ENCODE measurements at places on chromosomes 2 and 18.

DNA sequence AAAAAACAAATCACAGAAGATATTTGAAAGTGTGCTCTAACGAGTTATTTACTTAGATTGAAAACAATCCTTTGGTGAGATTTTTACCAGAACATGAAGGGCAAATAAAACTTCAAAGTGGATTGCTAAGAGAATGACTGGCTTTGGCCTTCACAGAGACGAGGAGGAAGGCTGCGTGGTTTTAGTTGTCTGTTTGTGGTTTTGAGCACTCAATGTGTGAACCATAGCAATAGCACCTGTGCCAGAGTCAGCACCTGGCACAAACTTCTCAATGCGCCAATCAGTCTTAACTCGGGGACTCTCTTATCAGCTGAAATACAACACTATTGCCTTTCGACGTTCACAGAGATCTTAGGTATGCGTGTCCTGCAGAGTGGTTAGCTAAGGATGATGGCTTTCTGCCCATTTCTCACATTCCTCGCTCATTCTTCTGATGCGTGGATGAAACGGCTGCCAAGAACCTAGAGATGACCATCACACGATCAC lies 70.0 kb downstream of the MBP start:
- no peak for DNase-seq

DNA sequence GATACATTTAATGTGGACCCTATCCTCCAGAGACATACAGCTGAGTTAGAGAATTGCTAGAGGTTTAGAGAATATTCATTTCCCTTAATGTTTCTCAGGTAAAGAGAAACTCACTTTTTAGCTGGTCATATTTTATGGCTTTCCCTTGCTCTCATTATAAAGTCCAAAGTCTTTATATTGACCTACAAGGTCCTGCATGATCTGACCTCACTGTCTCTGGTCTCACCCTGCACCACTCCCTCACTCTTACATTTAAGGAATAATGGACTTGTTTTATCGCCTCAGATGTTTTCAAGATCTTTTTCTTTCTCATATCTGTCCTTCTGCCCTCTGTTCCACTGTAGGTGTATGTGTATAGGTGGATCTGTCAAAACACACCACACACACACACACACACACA lies 597.3 kb downstream of the PLCL1 start:
- no peak for DNase-seq

GRCh38 chr2:160039166-160039903 lies 23.1 kb downstream of the PLA2R1 start:
- no peak for DNase-seq

- no peak for DNase-seq
Observed at GRCh38 chr18:75238100-75238499, 27.5 kb downstream of the TSHZ1 start.

- peak; percentile 44 for DNase-seq
Observed at GRCh38 chr2:136116151-136116812, 1.7 kb downstream of the CXCR4 start.

- no peak for DNase-seq
Observed at GRCh38 chr2:133952420-133952819, 301.5 kb upstream of the MGAT5 start.

GRCh38 chr2:238851761-238852160 lies 3.9 kb downstream of the TWIST2 start:
- DNase-seq = no peak

- no peak for DNase-seq
Observed at GRCh38 chr18:1968801-1969498, 602.4 kb downstream of the METTL4 start.

- no peak for DNase-seq
Observed at GRCh38 chr2:203915256-203915655, 21.3 kb upstream of the ICOS start.

DNA sequence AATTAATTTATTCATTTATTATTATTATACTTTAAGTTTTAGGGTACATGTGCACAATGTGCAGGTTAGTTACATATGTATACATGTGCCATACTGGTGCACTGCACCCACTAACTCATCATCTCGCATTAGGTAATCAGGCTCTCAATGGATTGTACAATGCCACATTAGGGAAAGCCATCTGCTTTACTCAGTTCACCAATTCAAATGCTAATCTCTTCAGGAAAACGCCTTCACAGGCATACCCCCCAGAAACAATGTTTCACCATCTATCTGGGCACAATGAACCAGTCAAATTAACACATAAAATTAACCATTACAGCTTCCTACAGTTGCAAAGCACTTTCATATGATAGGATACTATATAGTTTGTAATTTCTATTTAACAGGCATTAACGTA lies 84.8 kb upstream of the DNAJC10 start:
- no peak for DNase-seq

- no peak for DNase-seq
Observed at GRCh38 chr18:67310826-67311225, 205.7 kb downstream of the DSEL start.

- DNase-seq = no peak
Observed at GRCh38 chr2:58410549-58410948, 169.4 kb upstream of the FANCL start.

- DNase-seq = no peak
Observed at GRCh38 chr18:518081-518480, 17.6 kb upstream of the COLEC12 start.

DNA sequence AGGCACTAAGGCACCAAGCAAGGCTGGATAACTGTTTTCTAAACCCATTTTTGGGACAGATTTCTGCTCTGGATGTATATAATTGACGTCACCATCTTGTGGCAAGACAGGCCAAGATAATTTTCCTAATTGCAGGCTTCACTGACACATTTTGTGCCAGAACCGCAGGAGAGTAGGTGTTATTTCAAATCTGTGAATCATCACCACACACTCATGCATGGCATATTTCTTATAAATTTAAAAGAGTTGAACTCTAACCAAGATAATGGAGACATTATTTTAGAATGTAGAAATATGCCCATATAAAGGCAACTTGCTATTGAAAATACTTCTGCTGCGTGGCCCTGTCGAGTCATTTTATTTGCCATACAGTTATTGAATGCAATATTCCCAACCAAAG lies 68.3 kb upstream of the ACYP2 start:
- no peak for DNase-seq

DNA sequence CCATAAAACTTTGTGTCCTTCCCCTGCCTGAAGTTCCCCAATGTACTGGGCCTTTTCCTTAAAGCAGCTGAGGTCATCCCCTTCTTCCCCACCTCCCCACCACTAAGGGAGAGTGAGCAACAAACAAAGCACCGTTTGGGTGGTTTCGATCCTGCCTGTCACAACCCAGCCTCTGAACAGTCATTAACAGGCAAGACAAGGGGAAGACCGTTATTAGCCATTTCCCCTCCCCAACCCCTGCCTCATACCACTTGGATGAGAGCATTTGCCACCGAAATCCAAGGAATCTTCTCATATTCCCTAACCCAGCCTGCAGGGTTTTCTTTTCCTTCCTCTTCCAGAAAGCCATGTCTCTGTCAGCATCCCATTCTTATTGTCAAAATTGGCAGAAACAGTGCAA lies 65.6 kb downstream of the STRADB start:
- no peak for DNase-seq

GRCh38 chr2:26598996-26599373 lies 42.2 kb downstream of the CIB4 start:
- no peak for DNase-seq

DNA sequence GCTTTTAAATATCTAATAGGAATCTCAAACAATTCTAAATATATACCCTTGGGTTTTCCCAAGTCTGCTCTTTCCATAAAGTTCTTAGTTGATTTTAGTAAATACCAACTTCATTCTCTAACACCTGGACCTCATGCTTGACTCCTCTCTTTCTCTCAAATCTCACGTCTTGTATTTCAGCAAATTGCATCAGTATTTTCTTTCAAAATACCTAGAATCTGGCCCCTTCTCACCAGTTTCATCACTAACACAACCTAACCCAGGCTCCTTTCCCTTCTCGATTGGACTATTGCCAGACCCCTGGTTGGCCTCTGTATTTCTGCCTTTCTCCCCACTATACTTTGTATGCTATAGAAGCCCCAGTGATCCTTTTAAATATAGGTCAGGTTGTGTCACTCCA lies 23.0 kb upstream of the FAM171B start:
- no peak for DNase-seq

DNA sequence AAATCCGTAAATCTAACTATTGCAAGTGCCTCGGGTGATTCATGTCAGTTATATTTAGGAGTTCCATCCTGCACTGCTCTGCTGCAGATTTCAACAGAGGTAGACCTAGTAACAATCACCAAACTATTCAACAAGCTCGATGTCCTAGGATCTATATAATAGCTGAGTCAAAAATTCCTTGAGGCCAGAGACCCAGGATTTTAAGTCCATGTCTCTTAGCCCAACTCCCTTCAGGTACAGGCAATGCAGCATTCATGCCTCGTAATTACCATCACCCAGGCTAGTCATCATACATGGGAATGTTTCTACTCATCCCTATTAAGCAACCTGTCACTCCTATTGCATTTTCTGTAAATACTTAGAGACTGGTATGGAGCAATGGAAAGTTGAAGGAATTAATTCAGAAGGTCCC lies 729 bp downstream of the TM4SF20 start:
- no peak for DNase-seq

- DNase-seq = no peak
Observed at GRCh38 chr2:68926796-68927195, 25.9 kb downstream of the GKN2 start.

DNA sequence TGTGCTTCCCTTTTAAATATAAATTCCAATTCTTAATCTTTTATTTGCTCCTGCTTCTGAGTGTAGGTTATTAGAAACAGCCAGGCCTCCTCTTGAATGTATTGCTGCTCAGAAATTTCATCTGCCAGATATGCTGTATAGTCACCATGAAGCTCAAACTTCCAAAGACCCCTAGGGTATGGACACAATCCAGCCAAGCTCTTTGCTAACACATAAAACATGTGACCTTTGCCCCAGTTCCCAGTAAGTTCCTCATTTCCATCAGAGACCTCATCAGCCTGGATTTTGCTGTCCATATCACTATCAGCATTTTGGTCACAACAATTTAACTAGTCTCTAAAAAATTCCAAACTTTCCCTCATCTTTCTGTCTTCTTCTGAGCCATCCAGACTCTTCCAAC lies 75.2 kb downstream of the MAP2 start:
- no peak for DNase-seq

- no peak for DNase-seq
Observed at GRCh38 chr2:8653485-8653884, 28.4 kb upstream of the ID2 start.

DNA sequence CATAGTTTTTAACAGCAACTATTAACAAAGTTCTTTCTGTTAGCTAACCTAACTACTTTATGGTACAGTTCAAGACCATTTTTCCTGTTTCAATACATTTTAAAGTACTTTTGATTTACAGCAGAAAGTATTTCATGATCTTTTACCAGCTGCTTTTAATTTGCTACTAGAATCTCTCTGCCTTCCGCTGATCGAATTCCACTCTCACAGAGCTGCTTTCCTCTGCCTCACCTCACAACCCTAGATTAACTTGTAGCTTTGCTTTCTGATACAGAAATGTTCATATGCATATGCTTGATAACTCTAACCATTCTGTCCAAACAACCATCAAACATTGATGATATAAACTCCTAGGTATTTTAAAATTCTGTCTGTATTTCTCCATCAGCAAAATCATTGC lies 463.2 kb upstream of the ZEB2 start:
- DNase-seq = no peak

GRCh38 chr2:69693775-69694450 lies 48.0 kb upstream of the ANXA4 start:
- no peak for DNase-seq

DNA sequence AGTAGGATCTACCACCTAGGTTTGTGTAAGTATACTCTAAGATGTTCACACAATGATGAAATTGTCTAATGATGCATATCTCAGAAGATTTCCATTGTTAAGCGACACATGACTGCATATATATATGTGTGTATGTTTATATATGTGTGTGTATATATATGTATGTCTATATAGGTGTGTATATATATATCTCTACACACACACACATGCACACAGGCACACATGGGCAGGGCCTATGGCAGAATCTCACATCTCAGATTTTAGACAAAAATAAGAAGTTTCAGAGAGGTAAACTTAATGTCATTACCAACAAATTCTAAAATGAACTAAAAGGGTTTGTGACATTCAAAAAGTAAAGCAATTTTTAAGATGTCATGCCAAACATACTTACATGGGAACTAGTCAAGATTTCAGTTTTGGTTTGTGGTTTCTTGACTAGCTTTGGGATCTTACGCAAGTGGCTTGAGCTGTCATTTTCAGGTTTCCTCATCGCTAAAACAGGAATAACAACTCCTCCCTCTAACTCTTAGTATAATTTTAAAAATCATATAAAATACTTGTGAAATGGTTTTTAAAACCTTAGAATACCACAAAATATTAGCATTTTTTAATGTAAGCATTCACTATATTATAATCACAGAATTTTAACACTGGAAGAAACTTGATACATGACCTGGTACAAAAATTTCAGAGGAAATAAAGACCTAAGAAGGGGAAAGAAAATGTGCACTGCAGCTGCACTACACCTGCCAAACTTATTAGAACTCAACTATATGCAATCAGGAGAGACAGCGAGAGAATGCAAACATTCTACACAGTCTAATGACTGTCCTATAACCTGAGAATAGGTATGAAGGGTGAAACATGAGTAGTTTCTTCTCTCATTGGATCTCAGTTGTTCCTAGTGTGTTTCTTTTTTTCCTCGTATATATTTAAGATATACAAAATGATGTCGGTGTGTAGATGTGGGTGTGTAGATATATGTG lies 75.7 kb downstream of the TTC21B start:
- no peak for DNase-seq

DNA sequence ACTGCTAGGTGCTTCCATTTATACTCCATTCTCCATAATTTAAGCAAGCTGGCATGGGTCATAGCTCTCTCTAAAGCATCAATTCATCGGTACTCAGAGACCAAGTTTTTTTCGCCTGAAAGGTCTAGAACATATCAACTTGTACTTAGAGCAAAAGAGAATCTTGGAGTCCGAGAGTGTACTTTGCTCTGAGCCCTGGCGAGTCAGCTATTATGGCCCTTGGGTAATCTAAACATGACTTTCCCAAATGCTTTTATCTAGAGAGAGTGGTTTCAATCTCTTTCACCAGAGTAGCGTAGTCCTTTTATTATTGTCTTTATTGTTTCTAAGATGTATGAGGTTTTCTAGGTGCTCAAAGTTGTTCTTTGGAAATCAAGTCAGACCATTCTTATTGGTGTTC lies 34.4 kb downstream of the MAIP1 start:
- no peak for DNase-seq

DNA sequence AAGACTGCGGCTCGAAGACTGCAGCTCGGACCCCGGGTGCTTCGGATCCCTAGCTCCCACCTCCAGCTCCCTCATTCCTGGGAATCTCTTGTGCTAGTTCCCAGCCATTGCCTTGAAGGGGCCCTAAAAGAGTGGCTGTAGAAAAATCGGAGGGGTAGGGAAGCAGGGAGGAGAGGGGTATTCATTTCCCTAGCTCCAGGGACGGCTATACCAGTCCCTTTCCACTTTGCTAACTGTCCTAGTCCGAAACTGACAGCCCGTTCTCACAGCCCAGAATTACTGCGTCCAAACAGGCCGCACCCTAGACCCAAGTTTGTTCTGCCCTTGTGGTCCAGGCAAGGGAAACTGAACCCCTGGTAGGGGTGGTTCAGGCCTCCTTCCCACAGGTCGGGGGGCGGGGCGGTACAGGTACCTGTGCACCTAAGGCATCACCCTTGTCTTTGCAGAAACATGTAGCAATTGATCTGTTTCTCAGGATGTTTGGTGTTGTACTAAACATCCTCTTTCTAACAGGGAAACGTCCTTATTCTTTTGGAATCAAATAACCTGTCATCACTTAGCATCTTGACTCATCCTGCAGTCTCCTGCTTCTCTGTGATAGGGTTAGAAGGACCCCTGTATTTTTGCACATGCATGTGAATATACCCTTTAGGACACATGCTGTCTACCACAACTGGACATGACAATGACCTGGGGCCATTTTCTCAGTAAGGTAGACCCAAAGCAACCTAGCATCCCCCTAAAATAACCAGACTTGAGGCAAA lies 4.0 kb downstream of the EMX1 start:
- DNase-seq = no peak

Measured in iPS-NIHi11 (cell line).